ENCODE measurements at places on chromosomes 2 and 18.

DNA sequence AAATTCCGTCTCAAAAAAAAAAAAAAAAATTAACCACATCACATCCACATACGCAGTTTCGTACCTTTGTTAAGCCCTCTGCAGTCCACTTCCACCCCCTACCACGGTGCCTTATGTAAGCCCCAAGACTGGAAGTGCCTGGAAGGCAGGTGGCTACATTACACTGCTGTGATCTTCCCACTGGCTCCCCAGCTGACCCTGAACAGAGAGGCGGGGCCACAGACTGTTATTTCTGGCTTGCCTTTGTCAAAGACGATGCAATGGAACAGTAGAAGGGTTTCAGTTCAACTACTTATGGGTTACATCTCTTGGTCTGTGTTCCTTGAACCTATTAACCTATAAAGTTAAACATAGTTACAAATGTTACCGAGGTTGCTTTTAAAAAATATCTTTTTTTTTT, 15.7 kb upstream of the COX7A2L start:
- H3K27ac ChIP-seq: no peak overlapping the region
- H3K4me3 ChIP-seq: no peak overlapping the region
- H3K27me3 ChIP-seq: no peaks in the 10 kb centered on the region
- DNase-seq: no peak
- no peaks in the 10 kb centered on the region for H3K36me3 ChIP-seq

DNA sequence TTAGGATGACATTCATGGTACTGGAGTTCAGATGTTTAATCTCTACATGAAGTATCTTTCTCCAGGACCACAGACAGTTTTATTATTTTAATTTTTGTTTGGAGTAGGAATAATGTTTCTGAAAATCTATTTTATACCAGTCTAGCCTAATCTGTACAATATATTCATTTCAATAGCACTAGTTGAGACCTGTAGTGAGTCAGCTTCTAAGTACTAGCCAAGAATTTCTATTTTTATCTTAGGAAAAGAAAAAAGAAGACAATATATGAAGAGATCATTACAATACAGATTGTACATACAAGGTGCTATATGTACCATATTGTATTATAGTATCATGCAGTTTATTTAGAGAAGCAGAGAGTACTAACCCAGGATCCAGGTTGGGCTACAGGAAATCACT, 826.9 kb upstream of the PIK3C3 start:
- DNase-seq: no peak
- no peak overlapping the region for H3K27ac ChIP-seq
- no peaks in the 10 kb centered on the region for H3K36me3 ChIP-seq

DNA sequence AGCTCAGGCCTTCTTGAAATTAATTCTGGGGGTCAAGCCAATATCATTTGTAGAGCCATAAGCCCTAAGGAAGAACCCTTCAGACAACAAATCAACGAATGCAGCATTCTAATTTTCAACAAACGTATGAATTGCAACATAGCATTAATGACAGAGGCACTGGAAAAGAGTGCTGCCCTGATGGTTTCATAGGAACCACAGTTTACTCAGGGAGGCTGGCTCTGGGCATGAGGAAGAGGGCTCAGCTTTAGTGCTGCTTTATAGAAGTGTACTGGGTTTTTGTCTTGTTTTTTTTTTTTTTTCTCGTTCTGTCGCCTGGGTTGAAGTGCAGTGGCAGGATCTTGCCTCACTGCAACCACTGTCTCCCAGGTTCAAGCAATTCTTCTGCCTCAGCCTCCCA, 36.1 kb upstream of the CAB39 start:
- DNase-seq: no peak
- no peak overlapping the region for H3K4me3 ChIP-seq
- H3K4me1 ChIP-seq: no peaks in the 10 kb centered on the region
- no peak overlapping the region for H3K27ac ChIP-seq

- no peaks in the 10 kb centered on the region for H3K4me1 ChIP-seq
- no peak overlapping the region for H3K27ac ChIP-seq
- DNase-seq: no peak
- no peaks in the 10 kb centered on the region for H3K27me3 ChIP-seq
These were observed 52.1 kb downstream of the EEF1B2 start for GRCh38 chr2:206211657-206212255.

GRCh38 chr2:66867063-66867441, 432.1 kb downstream of the MEIS1 start:
- no peaks in the 10 kb centered on the region for H3K27me3 ChIP-seq
- H3K4me1 ChIP-seq: no peaks in the 10 kb centered on the region
- H3K36me3 ChIP-seq: no peaks in the 10 kb centered on the region
- H3K27ac ChIP-seq: no peak overlapping the region

GRCh38 chr2:219178377-219179175, 501 bp downstream of the RETREG2 start:
- H3K4me1 ChIP-seq: peaks cover 46% of the 10 kb centered on the region
- peak overlapping the region; percentile 82 for H3K4me3 ChIP-seq
- H3K36me3 ChIP-seq: peaks cover 51% of the 10 kb centered on the region
- H3K27ac ChIP-seq: peak overlapping the region; percentile 99

DNA sequence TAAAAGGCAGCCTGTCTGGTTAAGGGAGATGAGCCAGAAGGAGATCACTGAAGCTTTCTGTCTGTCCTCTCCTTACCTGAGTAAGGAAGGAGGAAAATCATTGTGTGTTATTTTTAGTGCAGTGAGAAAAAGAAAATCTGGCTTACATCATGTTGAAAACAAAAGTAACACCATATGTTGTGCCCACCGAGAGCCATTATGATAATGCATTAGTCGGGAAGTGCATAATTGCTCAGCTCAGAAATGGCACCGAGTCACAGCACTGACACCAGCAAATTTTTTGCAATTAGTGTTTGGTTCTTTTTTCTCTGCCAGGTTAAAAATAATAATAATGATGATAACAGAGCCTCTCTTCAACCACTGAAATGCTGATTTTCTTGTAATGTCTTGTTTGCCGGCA, 46.6 kb downstream of the HNMT start:
- no peaks in the 10 kb centered on the region for H3K36me3 ChIP-seq
- H3K4me3 ChIP-seq: no peak overlapping the region
- no peaks in the 10 kb centered on the region for H3K4me1 ChIP-seq

GRCh38 chr18:54033052-54033451, 191.4 kb downstream of the MBD2 start:
- no peak for DNase-seq
- no peak overlapping the region for H3K4me3 ChIP-seq
- H3K4me1 ChIP-seq: no peaks in the 10 kb centered on the region
- H3K27me3 ChIP-seq: no peaks in the 10 kb centered on the region

DNA sequence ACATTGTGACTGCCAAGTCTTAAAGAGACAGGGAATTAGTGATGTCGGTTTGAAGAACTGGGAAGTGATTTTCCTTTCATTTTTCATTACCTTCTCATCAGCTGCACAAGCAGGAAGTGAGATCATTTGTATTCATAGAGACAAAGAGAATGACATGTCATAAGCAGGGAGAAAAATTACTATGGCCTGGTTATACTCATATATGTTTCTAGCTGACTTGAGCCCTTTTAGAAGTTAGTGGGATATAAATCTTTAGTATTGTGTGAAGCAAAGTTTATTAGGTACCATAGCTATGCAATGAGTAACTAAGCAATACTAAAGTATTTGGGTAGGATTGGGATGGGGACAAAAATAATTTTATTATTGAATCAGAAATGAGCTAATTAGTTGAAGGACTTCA, 284.1 kb downstream of the PID1 start:
- DNase-seq: no peak
- H3K36me3 ChIP-seq: no peaks in the 10 kb centered on the region
- H3K4me3 ChIP-seq: no peak overlapping the region
- H3K27ac ChIP-seq: no peak overlapping the region

DNA sequence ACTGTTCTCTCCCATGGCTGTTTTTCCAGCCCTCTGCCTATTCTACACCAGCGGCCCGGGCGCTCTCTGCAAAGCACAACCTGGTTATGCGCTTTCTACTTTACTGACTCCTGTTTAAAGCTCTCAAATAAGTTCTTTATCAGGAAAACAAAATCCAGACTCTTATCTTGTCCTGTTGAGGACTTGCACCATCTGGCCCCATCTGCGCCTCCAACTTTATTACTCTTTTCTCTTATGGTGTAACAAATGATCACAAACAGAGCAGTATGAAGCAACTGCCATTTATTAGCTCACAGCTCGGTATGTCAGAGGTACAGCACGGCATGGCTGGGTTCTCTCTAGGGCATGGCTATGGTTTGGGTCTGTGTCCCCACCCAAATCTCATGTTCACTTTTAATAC, 236.5 kb upstream of the NT5C1B start:
- DNase-seq: no peak
- H3K36me3 ChIP-seq: no peaks in the 10 kb centered on the region
- H3K27me3 ChIP-seq: no peaks in the 10 kb centered on the region
- no peak overlapping the region for H3K4me3 ChIP-seq

Measured in effector memory CD4-positive, alpha-beta T cell (primary cell).